ENCODE measurements at places on chromosomes 5 and 9.
A peak's percentile ranks its signal among the peaks of the same experiment; 100 is the strongest.

GRCh38 chr5:32355686-32356085 lies 42.9 kb upstream of the MTMR12 start:
- peak; percentile 70 for DNase-seq

DNA sequence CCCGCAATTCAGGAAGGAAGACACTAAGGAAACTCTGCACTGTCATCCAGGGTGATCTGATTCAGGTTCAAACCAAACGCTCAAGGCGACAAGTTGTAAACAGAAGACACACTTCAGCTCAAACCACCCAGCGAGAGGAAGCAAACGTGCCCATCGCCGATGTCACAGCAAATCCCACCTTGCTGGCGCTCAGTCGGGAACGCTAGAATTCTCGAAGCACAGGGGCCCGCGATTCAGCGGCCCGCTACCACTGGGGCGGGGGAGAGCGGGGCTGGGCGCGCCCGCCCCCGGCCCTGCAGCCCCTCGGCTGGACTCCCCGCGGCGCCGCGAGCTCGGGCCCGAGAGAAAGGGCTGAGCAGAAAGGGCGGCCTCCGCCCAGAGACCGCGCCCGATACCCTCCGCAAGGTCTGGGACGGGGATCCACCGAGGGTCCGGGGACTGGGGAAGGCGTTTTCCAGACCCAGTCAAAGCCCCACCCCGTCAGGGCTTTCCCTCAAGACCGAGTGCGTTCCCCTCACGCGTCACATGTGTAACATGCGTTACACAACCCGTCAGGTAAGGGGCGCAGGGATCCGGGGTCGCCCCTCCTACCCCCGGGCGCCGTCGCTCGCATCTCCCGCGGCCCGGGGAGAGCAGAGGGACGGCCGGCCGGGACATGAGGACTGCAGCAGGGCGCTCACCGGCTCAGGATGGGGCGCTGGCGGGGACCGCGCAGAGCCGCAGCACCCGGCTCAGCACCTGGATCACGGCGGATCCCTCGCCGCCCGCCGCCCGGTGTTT lies 469 bp downstream of the AGTPBP1 start:
- DNase-seq: peak; percentile 31

- DNase-seq: peak; percentile 20
These were observed 496.8 kb downstream of the MAT2B start for GRCh38 chr5:164002214-164002613.

DNA sequence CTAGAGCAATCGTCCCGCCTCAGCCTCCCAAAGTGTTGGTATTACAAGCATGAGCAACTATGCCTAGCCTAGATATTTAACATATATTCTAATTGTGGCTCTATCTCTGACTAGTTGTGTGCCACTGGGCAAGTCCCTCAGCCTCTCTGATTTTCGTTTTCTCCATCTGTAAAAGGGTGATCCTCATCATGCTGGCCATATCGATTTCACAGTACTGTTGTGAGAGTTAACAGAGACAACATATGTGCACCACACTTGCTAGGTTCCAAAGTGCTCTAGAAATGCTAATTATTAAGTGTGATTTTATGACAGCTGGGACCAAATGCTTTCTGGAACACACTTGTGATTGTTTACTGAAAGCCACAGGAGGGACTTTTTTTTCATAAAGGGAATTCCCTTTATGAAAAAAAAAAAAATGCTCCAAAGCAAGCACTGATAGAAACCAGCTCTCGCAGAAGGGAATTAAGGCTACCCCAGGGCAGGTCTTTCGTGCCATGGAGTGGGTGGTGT lies 78.5 kb upstream of the EPB41L4B start:
- DNase-seq: no peak

DNA sequence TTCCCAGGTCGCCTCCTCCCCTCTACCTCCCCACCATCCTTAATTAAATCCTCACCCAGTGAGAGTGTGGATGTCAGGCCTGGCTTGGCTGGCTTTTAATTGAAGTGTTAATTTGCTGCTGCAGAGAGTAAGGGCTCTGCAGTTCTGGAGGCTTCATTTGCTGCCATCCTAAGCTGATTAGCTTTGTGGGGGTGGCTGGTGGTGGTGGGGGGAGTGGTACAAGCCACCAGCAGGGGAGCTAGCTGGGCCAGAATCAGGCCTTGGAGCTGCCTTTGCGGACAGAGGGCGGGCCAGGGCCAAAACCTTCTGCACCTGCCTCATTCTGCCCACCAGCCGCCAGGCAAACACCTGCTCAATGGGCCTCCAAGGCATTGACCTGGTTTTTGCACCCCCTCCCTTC lies 26.8 kb upstream of the TIFAB start:
- no peak for DNase-seq

DNA sequence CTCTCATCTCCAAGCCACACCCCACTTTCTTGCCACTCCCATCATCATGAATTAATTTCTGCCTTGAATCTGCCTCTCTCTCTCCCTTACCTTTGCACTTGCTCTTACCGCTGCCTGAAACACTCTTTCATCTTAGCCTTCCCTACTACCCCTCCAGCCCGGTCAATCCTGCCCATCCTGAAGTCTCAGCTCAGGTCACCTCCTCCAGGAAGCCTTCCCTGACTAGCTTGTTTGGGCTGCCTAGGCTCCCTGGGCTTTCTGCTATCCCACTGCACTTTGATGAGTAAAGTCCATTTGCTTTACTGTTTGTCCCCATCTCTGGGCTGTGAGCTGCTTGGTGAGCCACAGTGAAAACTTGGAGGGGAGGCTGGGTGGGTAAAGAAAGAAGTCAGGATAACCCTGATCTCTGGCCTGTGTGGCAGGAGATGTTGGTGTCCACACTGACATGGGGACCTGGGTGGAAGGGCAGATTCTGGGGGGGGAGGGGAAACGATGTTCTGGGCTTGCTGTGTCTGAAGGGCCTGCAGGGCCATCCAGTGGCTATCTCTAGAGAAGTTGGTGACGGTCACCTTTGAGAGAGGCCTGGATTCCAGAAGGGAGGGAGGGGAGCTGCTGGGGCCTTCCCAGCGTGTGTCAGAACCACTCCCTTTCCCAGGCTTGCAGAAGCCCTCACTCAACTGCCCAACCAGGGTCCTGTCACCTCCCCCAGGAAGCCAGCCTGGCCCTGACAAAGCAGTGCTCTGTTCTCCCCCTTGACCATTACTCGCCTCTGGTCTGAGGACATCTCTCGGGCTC lies 75.0 kb upstream of the DAB2IP start:
- no peak for DNase-seq

DNA sequence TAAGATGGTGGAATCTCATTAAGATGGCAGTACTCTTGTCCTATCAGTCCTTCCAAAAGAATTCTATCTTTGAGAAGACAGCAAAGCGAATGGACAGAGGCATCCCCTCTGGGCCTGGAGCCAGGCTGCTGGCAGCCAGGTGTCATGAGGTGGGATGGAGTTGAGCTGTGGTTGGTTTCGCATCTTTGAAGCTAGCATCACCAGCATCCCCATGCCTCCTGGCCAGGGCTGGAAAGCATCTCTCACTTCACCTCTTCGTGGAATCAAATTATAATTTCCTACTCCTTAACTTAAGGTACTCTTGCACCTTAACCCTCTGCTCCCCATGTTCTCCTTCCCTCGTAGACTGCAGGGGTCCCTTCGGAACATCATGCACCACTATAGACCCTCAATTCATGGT lies 248.3 kb downstream of the GADD45G start:
- DNase-seq: no peak

DNA sequence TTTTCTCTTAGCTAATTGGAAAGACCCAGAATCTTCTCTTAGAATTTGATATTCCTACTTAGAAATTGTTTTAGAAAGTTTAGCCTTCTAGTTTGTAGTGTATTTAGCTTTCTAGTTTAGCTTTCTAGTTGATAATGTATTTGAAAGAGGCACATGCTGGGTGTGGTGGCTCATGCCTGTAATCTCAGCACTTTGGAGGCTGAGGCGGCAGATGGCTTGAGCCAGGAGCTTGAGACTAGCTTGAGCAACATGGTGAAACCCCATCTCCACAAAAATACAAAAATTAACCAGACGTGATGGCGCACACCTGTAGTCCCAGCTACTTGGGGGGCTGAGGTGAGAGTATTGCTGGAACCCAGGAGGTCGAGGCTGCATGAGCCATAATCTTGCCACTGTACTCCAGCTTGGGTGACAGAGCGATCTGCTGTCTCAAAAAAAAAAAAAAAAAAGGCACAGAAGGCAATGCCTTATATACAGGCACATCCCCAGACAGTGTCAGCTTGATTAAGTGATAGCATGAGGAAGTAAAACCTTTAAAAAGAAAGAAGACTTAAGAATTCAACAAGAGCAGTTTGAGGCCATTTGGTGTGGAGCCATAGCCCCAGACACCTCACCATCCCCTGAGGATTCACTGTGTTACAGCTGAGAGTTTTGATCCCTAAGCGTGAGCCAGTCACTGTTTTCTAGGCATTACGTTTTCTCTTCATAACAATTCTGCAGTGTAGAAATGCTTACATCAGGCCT lies 34.6 kb downstream of the ZSWIM6 start:
- no peak for DNase-seq

- peak; percentile 83 for DNase-seq
These were observed 206.9 kb downstream of the CRB2 start for GRCh38 chr9:123562844-123563346.

GRCh38 chr9:99867536-99867935 lies 38.9 kb upstream of the STX17 start:
- peak; percentile 35 for DNase-seq

DNA sequence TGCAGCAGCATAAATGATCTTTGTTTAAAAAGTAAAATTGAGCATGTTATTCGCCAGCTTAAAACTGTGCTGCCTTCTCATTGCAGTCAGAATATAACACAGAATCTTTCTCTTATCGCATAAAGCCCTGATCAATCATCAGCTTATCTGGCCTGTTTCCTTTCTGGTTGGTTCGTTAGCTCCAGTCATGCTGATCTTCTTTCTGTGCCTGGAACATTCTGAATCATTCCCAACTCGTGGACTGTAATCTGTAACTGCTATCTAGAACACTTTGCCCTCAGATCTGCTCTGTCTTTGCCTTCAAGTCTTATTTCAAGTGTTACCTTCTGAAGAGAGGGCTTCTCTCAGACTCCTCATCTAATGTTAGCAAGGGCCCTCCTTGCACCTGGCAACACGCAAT lies 11.9 kb upstream of the FER start:
- DNase-seq: no peak

- DNase-seq: no peak
These were observed 290.0 kb downstream of the ARHGAP26 start for GRCh38 chr5:143059976-143060765.

DNA sequence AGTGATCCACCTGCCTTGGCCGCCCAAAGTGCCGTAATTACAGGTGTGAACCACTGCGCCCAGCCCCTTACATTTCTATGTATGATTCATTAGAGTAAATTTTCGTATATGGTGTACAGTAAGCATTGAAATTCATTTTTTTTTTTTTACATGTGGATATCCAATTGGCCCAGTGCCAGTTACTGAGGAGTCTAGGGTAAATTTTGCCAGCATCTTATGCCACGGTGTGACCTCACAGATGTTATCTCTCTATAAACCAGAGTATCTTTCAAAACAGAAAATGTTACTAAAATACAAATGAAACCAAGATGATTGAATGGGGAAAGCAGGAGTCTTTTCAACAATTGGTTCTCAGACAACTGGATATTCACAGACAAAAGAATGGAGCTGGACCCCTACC lies 64.7 kb downstream of the IPPK start:
- no peak for DNase-seq

DNA sequence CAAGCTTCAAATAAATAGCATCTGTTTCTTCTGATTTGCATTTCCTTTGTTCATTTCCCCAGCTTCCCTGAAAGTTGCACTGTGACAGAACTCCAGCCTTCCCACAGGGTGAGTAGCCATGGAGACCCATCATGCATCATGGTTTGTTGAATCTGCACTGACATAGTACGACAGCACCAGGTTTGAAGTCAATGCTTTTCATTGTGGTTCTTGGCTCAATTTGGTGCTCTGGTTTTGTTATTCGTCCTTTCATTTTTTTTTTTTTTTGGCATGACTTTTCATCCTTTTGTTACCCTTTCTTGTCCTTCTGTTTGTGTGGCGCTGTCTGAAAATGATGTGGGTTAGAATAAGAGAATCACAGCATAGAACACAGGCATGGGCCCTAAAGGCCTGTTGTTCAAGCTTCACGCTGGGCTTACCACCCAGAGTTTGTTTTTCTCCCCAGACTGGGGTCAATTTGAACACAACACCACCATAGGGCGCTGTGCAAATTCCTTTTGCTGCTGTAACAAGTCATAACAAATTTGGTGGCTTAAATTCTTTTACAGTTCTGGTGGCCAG lies 206.2 kb upstream of the CDH10 start:
- no peak for DNase-seq

- DNase-seq: peak; percentile 29
These were observed 15.0 kb downstream of the TBC1D2 start for GRCh38 chr9:98240475-98240874.

DNA sequence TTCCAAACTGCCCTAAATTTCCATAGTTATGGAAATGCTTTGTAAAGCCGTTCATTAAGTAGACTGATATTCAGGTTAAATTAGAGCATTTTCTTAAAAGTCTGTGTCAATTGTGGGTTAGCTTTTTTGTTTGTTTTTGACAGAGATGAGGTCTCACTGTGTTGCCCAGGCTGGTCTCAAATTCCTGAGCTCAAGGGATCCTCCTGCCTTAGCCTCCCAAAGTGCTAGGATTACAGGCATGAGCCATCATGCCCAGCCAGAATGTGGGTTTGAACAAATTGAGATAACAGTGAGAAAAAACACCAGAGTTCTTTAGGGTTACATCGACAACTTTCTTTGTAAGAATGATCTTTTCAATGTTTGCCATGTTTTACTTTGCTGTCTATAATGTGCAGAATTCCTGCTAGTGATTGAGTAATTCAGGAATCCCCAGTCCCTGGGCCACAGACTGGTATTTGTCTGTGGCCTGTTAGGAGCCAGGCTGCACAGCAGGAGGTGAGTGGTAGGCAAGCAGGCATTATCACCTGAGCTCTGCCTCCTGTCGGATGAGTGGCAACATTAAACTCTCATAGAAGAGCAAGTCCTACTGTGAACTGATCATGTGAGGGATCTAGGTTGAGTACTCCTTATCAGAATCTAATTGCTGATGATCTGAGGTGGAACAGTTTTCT lies 80.5 kb downstream of the RAI14 start:
- DNase-seq: peak; percentile 65

GRCh38 chr9:119639287-119639955 lies 270.2 kb upstream of the BRINP1 start:
- DNase-seq: peak; percentile 5

DNA sequence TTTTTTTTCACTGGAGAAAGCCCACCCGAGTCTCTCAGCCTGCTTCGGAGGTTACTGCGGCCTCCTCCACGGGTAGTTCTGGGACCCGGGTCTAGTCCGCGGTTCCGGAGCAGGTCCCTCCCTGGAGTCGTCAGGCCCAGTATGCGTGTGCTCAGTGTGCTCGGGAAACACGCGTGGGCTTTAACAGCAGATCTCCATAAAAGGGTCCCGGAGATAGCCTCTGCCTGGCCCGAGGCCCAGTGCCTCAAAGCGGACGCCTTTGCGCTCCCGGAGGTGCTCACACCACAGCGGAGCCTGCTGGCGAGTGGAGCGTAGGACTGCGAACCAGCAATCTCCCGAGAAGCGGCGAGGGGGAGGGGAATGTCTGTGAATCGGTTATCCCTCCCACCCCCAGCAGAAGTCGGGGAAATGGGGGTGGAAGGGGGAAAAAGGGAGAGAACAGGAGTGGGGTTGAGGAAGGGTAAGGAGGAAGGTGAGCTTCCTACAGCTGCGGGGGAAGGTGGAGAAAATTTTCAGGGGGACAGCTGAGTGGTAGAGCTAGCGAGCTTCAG lies 28.7 kb downstream of the CDKN2A start:
- peak; percentile 91 for DNase-seq
